ENCODE measurements at places on chromosomes 3 and 15. TPM values are rescaled to one million over a fixed set of nuclear protein-coding genes. Genes with fewer than 3 reads are reported as not detected.

DNA sequence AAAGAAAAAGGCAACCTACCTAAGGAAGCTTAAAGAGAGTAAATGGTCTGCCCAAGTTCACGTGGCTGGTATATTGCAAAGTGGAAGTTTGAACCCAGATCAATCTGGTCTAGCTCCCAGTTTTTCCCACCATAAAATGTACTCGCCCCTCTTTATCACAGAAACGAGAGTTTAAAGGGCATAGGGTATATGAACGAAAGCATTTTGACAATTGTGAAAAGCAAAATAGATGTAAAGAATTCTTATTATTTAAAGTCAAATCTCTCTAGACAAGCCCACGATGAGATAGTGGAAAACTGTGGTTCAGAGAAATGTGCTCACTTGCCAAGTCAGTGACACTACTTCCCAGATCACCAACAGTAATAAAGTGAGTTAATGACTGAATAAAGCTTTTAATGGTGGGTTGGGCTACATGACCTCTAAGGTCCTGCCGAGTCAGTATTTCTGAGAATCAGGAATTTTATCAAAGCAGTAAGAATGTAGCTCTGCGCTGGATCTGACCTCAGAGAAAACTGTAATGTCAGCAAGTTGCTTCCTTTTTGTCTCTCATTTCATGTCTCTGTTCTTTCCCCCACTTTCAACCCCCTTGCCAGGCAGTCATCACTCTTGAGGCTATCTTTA is 23.3 kb upstream of the NEO1 start:
- H3K27me3 ChIP-seq, result no peaks in the 10 kb centered on the region
- H3K36me3 ChIP-seq, result no peaks in the 10 kb centered on the region
- H3K4me3 ChIP-seq, result no peak overlapping the region
- DNase-seq, result no peak
- no peaks in the 10 kb centered on the region for H3K4me1 ChIP-seq
- H3K27ac ChIP-seq, result no peak overlapping the region

DNA sequence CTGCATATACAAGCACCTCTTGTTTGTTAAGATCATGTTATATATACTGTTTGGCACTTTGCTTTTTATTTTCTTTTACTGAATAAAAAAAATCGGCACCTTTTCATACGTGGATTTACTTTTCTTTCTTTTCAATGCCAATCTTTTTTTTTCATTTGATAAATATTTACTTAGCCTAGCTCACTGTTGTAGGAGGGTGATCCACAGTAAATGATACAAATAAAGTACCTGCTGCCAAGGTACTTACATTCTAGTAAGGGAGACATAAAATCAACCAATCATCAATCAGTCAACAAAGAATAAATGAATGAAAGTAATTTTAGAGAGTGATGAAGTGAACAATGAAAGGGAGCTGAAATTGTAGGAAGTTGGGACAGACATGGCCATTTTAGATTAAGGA is 18.3 kb downstream of the GNB5 start:
- H3K27me3 ChIP-seq, result no peaks in the 10 kb centered on the region
- no peak overlapping the region for H3K27ac ChIP-seq
- DNase-seq, result no peak
- H3K4me1 ChIP-seq, result no peaks in the 10 kb centered on the region
- H3K36me3 ChIP-seq, result no peaks in the 10 kb centered on the region
- no peak overlapping the region for H3K4me3 ChIP-seq

DNA sequence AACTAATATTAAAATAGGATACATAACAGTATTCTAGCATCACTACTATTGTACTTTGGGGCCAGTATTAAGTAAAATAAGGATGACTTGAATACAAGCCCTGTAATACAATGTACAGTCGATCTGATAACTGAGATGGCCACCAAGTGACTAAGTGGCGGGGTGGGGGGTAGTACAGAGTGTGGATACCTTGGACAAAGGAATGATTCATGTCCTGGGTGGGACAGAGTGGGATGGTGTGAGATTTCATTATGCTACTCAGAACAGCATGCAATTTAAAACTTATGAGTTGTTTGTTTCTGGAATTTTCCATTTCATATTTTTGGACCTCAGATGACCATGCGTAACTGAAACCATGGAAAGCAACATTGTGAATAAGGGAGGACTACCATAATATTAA is 46.0 kb downstream of the SLC7A14 start:
- H3K4me1 ChIP-seq, result no peaks in the 10 kb centered on the region
- H3K4me3 ChIP-seq, result no peak overlapping the region
- DNase-seq, result no peak
- no peaks in the 10 kb centered on the region for H3K27me3 ChIP-seq
- no peaks in the 10 kb centered on the region for H3K36me3 ChIP-seq

- no peak overlapping the region for H3K4me3 ChIP-seq
- no peaks in the 10 kb centered on the region for H3K27me3 ChIP-seq
- no peak overlapping the region for H3K27ac ChIP-seq
- no peaks in the 10 kb centered on the region for H3K36me3 ChIP-seq
- no peak for DNase-seq
Observed at GRCh38 chr15:94252906-94253491, 21.6 kb downstream of the MCTP2 start.

DNA sequence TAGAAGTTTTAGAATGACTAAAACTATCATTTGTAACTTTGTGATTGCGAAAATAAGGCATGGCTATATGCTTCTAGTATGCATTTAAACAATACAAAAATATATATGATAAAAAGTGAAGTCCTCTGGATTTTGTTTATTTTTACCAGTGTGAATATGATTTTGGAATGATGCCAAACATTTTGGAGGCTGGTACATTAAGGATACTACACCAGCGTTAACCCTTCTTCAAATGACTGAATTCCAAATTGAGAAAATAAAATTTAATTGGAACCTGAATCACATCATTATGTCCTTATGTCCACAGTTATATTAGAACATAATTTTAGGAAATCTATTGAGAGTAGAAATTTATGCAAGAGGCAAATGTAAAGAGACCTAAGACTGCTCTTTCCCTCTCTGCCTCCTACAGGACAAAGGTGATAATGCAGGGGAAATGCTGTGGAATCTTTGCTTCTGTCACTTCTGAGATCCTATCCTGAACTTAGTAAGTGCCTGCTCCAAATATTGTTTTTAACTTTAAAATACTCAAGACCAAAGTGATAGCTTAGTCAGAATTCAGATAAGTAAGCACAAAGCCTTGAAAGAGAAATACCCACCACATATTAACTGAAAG is 121.1 kb upstream of the NANOGP8 start:
- H3K27me3 ChIP-seq, result no peaks in the 10 kb centered on the region
- H3K27ac ChIP-seq, result no peak overlapping the region
- H3K4me1 ChIP-seq, result no peaks in the 10 kb centered on the region
- peak; percentile 24 for DNase-seq
- no peak overlapping the region for H3K4me3 ChIP-seq

DNA sequence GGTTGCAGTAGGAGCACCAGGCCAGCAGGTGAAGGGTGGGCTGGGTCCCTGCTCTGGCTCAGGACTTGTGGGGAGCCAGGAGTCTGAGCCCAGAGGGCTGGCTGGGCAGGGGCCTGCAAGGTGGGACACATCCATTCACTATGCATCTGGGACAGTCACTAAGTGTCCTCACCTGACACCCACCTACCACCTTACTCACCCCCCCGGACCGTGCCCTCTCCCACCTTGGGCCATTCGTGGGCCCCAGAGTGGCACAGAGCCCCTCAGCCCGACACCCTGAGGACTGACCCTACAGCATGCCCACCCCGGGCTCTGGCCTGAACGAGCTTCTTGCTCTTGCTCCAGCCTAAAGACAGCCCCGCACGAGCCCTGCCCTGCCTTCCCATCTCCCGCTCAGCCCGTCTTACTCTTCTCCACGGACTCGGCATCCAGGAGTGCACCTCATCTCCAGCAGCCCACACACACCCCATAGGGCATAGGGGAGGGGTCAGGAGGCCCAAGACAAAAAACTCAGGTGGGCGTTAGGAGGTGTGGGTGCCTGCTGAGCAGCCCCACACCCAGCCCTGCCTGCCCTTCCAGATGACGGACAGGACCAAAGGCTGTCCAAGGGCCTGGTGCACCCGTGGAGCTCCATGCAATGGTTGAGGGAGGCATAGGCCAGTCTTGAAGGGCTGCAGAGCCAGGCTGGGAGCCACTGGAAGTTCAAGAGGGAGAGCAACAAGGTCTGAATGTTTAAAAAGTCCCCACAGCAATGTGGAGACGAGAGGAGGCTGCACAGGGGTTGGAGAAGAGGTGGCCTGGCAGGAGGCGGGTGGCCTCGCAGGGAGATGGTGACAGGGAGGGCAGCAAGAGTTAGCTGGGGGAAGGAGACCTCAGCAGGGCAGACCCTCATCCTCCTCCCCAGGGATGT is 27.0 kb downstream of the PTH1R start:
- no peaks in the 10 kb centered on the region for H3K27me3 ChIP-seq
- peaks cover 8% of the 10 kb centered on the region for H3K4me1 ChIP-seq
- no peak overlapping the region for H3K4me3 ChIP-seq
- no peak for DNase-seq
- H3K27ac ChIP-seq, result no peak overlapping the region
- no peaks in the 10 kb centered on the region for H3K36me3 ChIP-seq

DNA sequence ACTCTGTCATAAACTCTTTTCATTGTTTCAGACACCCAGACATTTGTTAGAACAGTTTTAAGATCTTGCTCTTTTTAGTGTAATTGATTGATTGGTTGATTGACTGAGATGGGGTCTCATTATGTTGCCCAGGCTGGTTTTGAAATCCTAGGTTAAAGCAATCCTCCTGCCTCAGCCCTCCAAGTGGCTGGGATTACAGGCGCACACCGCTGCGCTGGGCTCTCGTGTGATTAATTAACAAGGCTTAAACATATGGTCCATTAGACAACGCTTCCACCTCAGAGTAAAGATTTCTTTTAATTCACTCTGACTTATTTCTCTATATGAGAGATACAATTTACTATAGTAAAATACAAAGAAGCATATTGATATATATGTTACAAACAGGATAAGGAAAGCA is 114.0 kb upstream of the C2CD4B start:
- peaks cover 52% of the 10 kb centered on the region for H3K27me3 ChIP-seq
- no peaks in the 10 kb centered on the region for H3K4me1 ChIP-seq
- no peak for DNase-seq

DNA sequence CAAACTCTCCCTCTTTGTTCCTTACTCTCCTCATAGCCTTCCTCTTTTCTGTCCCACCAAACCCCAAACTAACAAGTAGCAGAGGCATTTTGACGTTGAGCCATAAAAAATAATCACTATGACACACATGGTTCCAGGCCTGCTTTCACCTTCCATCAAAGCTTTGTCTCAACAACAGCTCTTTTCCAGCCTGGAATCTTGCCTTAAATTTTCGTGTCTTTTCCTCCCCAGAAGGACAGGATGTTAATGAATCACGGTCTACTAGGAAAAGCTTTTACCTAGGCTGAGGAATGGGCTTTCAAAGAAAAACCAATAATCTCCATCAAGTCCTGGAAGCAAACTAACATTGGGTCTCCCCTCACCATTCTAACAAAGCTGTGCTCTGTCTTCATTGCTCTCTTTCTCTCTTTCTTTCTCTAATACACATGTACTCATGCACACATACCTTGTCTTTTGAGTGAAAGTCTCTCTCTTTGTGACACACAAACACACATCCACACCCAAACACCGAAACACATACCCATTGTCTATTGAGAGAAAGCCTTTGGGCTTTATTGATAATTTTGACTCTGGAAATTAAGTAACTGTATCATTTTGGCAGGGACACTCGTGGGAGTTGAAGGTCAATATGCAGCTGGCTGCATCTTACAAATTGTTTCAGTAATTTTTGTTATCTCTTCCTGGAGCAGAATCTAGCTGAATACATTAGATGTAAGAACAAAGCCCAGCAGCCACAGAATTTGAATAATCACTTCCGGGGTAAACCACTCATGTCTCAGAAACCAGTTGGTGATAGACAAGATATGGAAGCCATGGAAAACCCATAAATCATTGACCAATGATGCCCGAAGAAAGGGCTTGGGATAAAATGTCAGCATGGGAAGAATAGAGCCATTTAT is 107.4 kb upstream of the SLC4A7 start:
- no peak overlapping the region for H3K4me3 ChIP-seq
- H3K27ac ChIP-seq, result peak overlapping the region; percentile 40
- H3K27me3 ChIP-seq, result no peaks in the 10 kb centered on the region
- H3K36me3 ChIP-seq, result no peaks in the 10 kb centered on the region

- no peak overlapping the region for H3K27ac ChIP-seq
- peaks cover 18% of the 10 kb centered on the region for H3K4me1 ChIP-seq
- no peak overlapping the region for H3K4me3 ChIP-seq
- H3K27me3 ChIP-seq, result peaks cover 70% of the 10 kb centered on the region
- 0 out of 2 replicates have a peak, but pooled peaks cover 3% of the 10 kb centered on the region for H3K36me3 ChIP-seq
Observed at GRCh38 chr15:74132681-74133651, 2.6 kb downstream of the ISLR2 start.

- peak; percentile 55 for DNase-seq
- peaks cover 42% of the 10 kb centered on the region for H3K4me1 ChIP-seq
- H3K27me3 ChIP-seq, result no peaks in the 10 kb centered on the region
- H3K36me3 ChIP-seq, result no peaks in the 10 kb centered on the region
- peak overlapping the region; percentile 70 for H3K27ac ChIP-seq
Observed at GRCh38 chr15:40075298-40076044, 33.2 kb downstream of the BMF start.

DNA sequence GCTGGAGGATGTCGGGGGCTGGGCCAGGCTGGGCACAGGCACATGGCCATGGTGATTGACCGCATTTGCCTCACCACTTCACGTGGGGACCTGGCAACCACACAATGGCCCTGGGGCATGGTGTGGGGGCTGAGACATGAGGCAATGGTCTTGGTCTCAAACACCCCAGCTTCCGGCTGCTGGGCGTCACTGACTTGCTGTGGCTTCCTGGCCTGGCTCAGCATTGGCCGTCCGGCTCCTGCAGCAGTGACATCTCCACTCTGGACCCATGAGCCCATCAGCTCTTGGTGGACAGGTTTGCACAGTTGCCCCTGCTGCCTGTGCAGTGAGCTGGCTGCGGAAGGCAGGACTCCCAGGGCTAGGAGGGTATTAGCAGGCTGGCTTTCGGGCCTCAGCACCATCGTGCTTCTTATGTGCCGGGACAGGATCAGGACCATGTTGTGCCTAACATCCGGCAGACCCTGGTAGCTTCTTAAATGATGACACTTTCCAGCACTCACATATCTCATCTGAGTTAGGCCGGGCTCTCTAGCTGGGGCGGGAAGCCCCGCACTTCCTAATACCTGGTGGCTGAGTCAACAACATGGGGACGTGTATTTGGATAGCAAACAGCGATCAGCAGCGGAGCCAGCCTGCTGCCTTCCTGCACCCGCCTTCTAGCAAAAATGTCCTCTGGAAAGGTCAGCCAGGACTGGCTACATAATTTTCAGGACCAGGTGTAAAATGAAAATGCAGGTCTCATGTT is 34.1 kb downstream of the ZNF710 start:
- H3K27ac ChIP-seq, result no peak overlapping the region
- H3K27me3 ChIP-seq, result no peaks in the 10 kb centered on the region
- H3K36me3 ChIP-seq, result no peaks in the 10 kb centered on the region
- DNase-seq, result no peak

The ENTPD3 gene
- total RNA-seq, result not detected

The TMEM212 gene
- not detected for total RNA-seq

The CCDC39 gene
- total RNA-seq, result not detected

The TYRO3 gene
- total RNA-seq, result 8.9 TPM

The FBLN2 gene
- total RNA-seq, result 7.4 TPM

The ALDH1A2 gene
- total RNA-seq, result not detected

Data from SJSA1 (cell line).